PC-9 (cell line): ENCODE measurements at places on chromosomes 3 and 15.

- no peak overlapping the region for H3K27ac ChIP-seq
- H3K36me3 ChIP-seq: no peaks in the 10 kb centered on the region
- H3K27me3 ChIP-seq: no peaks in the 10 kb centered on the region
- no peak overlapping the region for H3K4me3 ChIP-seq
These were observed 19.2 kb downstream of the LYSMD2 start for GRCh38 chr15:51718219-51718618.

GRCh38 chr3:79586232-79586631, 181.6 kb downstream of the ROBO1 start:
- DNase-seq: no peak
- no peaks in the 10 kb centered on the region for H3K27me3 ChIP-seq
- no peaks in the 10 kb centered on the region for H3K4me1 ChIP-seq
- H3K27ac ChIP-seq: no peak overlapping the region
- no peak overlapping the region for H3K4me3 ChIP-seq
- H3K36me3 ChIP-seq: no peaks in the 10 kb centered on the region

- H3K4me1 ChIP-seq: no peaks in the 10 kb centered on the region
- peaks cover 66% of the 10 kb centered on the region for H3K27me3 ChIP-seq
- H3K36me3 ChIP-seq: no peaks in the 10 kb centered on the region
- DNase-seq: peak; percentile 34
These were observed 269.0 kb downstream of the GOLGA6L6 start for GRCh38 chr15:20272422-20273184.

GRCh38 chr3:114308830-114309229, 15.0 kb downstream of the TIGIT start:
- H3K4me3 ChIP-seq: no peak overlapping the region
- H3K27me3 ChIP-seq: no peaks in the 10 kb centered on the region
- DNase-seq: no peak
- no peaks in the 10 kb centered on the region for H3K36me3 ChIP-seq
- no peaks in the 10 kb centered on the region for H3K4me1 ChIP-seq

DNA sequence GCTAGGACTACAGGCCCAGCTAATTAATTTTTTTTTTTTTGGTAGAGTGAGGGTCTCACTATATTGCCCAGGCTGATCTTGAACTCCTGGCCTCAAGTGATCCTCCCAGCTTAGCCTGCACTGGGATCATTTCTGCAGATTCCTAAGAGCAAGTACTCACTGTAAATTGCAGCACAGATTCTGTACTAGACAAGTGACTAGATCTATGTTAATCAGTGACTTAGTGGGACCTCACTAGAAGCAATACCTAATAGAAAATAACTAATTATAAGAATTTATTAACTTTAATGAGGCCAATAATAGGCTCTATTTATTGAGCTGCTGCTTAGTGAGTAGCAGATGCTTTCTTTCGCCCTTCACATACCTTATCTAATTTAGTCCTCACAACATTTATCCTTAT, 10.6 kb upstream of the UTS2B start:
- no peak overlapping the region for H3K27ac ChIP-seq
- H3K4me1 ChIP-seq: peaks cover 15% of the 10 kb centered on the region
- 0 out of 2 replicates have a peak, but pooled peaks cover 8% of the 10 kb centered on the region for H3K36me3 ChIP-seq

GRCh38 chr3:32632533-32633265, 52.3 kb upstream of the CNOT10 start:
- no peaks in the 10 kb centered on the region for H3K36me3 ChIP-seq
- peaks cover 7% of the 10 kb centered on the region for H3K4me1 ChIP-seq
- no peaks in the 10 kb centered on the region for H3K27me3 ChIP-seq
- H3K27ac ChIP-seq: no peak overlapping the region
- no peak for DNase-seq
- no peak overlapping the region for H3K4me3 ChIP-seq

DNA sequence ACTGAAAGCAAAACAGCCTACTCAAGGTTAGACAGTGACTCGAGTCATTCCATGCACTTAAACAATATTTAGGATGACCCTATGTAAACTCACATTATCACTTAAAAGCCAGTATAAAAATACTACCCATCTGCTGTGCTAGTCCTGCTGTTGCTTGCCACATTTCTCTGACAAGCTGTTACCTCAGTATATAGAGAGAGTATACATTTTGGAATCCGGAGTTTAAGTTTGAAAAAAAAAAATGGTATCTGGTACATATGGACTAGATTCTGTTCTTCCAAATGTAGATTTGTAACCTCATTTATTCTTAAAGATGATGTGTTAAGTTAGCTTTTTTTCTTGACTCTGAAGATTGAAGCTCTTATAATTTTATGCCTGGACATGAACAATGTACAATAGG, 503.8 kb upstream of the TPRG1 start:
- H3K36me3 ChIP-seq: no peaks in the 10 kb centered on the region
- H3K4me1 ChIP-seq: no peaks in the 10 kb centered on the region
- DNase-seq: no peak
- H3K27me3 ChIP-seq: no peaks in the 10 kb centered on the region
- no peak overlapping the region for H3K27ac ChIP-seq

- no peaks in the 10 kb centered on the region for H3K36me3 ChIP-seq
- H3K4me3 ChIP-seq: no peak overlapping the region
- no peaks in the 10 kb centered on the region for H3K4me1 ChIP-seq
- DNase-seq: no peak
- no peaks in the 10 kb centered on the region for H3K27me3 ChIP-seq
These were observed 124.5 kb downstream of the MAGI1 start for GRCh38 chr3:65914032-65914739.

GRCh38 chr15:85597155-85597815, 197.4 kb downstream of the KLHL25 start:
- H3K27me3 ChIP-seq: no peaks in the 10 kb centered on the region
- DNase-seq: no peak
- no peak overlapping the region for H3K27ac ChIP-seq
- H3K36me3 ChIP-seq: no peaks in the 10 kb centered on the region
- H3K4me3 ChIP-seq: no peak overlapping the region
- peaks cover 8% of the 10 kb centered on the region for H3K4me1 ChIP-seq

GRCh38 chr3:134839990-134840389, 44.9 kb downstream of the EPHB1 start:
- H3K36me3 ChIP-seq: no peaks in the 10 kb centered on the region
- no peak overlapping the region for H3K4me3 ChIP-seq
- no peaks in the 10 kb centered on the region for H3K4me1 ChIP-seq
- H3K27me3 ChIP-seq: 0 out of 2 replicates have a peak, but pooled peaks cover 6% of the 10 kb centered on the region
- no peak for DNase-seq

- no peaks in the 10 kb centered on the region for H3K27me3 ChIP-seq
- H3K27ac ChIP-seq: no peak overlapping the region
- H3K4me1 ChIP-seq: no peaks in the 10 kb centered on the region
- DNase-seq: no peak
These were observed 65.1 kb upstream of the LEKR1 start for GRCh38 chr3:156761007-156761406.

GRCh38 chr3:108153451-108153981, 62.7 kb upstream of the CD47 start:
- H3K4me3 ChIP-seq: no peak overlapping the region
- no peak overlapping the region for H3K27ac ChIP-seq
- H3K36me3 ChIP-seq: no peaks in the 10 kb centered on the region
- H3K27me3 ChIP-seq: no peaks in the 10 kb centered on the region

GRCh38 chr15:67968966-67969365, 85.1 kb upstream of the PIAS1 start:
- H3K4me1 ChIP-seq: no peaks in the 10 kb centered on the region
- no peaks in the 10 kb centered on the region for H3K36me3 ChIP-seq
- H3K27ac ChIP-seq: no peak overlapping the region
- DNase-seq: no peak
- H3K4me3 ChIP-seq: no peak overlapping the region
- no peaks in the 10 kb centered on the region for H3K27me3 ChIP-seq
